Stimulated activated CD8-positive, alpha-beta memory T cell treated with anti-CD3 and anti-CD28 coated beads, Interleukin-15, amount 100 ng/mL, for 48 hours (primary cell): ENCODE measurements at places on chromosomes 3 and 15.

DNA sequence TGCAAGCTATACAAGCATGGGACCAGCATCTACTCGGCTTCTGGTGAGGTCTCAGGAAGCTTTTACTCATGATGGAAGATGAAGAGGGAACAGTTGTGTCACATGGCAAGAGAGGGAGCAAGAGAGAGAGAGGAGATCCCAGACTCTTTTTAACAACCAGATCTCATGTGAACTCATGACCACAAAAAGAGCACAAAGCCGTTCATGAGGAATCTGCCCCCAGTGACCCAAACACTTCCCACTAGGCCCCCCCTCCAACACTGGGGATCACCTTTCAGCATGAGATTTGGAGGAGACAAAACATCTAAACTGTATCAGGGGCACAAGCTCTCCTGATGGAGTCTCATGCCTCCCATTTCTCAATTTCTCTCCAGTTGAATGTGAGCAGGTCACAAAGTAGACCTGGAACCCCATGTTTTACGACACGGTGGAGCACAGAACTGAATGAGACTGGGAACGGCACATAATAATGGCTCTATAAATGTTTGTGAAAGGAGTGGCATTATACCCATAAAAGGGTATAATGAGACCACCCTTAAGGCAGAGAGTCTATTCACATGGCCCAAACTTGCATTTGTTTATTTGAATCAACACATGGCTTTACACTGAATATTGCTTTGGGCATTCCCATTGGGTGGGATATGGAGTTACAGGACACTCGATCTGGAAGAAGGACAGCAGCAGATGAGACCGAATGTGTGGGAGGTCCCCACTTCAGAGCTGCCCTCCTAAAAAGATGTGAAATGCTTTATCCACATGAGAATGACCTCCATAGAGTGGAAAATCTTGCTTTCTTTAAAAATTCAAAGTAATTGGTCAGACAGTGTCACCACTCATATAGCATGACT, 38.8 kb downstream of the IL16 start:
- DNase-seq: no peak

- no peak for DNase-seq
Measured at GRCh38 chr3:134258761-134259347, 8.2 kb upstream of the RYK start.

- no peak for DNase-seq
Measured at GRCh38 chr15:79381593-79381992, 50.5 kb upstream of the MINAR1 start.

DNA sequence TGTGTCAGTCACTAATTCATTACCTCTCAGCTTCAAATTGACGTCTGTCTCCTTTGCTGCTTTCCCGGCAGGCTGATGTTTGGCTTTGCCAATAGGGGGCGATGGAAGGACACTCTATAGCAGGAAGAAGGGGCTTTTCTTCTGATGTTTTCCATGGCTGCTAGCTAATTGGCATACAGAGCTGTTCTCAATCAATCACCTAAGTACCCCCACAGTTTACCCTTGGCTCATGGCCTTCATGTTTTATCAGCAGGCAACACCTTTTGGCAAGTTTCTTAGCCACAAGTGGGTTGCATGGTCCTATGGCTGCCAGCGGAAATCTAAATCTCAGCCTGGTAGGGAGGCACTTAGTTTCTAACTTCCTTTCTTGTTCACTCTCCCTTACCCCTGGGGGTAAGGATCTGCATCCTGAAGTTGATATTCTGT, 45.0 kb downstream of the ESYT3 start:
- peak; percentile 11 for DNase-seq

DNA sequence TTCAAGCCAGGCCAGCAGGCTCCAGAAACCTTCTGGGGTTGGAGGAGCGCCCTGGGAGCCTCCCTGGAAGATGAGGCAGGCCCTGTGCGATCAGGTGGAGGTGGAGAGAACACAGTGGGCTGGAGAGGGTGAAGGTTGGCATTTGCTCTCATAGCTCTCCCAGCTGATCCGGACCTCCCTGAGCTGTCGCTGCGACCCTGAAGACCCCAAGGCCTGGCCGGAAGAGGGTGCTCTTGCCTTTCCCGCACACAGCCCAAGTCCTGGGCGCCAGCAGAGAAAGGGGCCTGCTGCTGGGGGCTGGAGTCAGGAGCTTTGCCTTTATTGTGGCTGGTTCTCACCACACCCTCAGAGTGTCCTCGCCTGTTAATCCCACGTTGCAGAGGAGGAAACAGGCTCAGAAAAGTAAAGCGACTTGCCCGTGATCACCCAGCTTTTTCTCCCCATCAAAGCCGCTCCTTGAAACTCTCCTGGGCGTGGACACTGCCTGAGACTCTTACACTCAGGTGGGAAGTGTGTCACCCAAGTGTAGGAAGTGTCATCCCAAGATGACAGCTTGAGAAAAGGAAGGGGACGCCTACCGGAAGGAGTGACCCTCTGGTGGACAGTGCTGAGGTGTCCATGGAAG, 8.6 kb upstream of the RPL29 start:
- no peak for DNase-seq

DNA sequence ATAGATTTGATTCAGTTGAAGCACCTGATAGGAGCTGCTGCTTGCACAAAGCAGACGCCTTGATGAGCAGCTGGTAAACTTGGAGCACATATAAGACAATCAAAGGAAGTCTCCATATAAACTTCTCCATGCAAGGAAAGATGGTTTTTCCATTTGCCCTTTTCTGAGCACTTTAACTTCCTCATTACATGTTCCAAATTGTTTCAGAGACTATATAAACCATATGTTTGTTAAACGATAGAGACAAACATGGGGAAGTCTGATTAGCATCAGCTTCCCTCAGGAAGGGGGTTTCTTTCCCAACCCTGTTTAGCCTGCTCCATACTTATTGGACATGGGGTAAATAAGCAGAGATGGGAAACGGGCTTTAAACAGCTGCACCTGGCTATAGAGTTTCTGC, 88.0 kb downstream of the DHX36 start:
- DNase-seq: no peak

GRCh38 chr3:62712746-62713145, 162.5 kb downstream of the CADPS start:
- no peak for DNase-seq

GRCh38 chr3:45988804-45989203, 6.8 kb downstream of the FYCO1 start:
- DNase-seq: no peak

GRCh38 chr3:128050597-128050996, 1.6 kb upstream of the SEC61A1 start:
- no peak for DNase-seq

GRCh38 chr3:42894698-42895579, 11.0 kb upstream of the ZNF662 start:
- no peak for DNase-seq

DNA sequence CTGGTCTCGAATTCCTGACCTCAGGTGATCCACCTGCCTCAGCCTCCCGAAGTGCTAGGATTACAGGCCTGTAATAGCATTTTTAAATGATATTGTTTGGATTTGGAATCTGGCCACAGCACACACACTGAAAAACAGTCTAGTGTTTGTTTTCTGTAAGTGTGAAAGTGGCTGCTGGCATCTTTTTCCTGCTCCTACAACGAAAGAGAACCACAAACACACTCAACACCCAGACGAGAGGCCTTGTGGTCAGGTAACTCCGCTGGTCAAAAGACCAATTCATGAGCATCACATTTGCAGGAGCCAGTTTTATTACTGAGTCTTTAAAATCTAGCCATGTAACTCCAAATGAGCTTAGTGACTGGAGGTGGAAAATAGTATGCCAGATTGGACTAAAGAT, 50.2 kb downstream of the IMPG2 start:
- no peak for DNase-seq

GRCh38 chr3:28028554-28028953, 212.9 kb upstream of the CMC1 start:
- no peak for DNase-seq

DNA sequence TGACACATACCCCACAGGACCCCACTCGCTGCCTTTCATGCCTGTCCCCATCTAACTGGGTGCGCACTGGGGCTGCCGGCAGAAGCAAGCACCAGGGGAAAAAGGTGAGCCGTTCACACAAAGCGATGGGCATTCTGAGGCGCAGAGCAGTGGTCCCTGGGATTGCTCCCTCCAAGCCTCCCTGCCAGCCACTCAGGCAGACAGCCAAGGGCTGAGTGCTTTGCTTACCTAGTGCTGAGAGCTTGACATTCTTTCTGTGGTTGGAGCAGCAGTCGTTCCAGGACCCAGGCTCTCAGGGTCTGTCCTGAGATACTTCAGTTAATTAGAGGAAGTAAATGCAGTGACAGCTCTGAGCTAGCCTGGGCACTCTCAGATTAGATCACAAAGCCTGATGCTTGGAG, 5.7 kb downstream of the ESYT3 start:
- DNase-seq: no peak

- no peak for DNase-seq
Measured at GRCh38 chr3:111584744-111585143, 10.4 kb downstream of the ZBED2 start.

- no peak for DNase-seq
Measured at GRCh38 chr3:159711560-159712333, 276.9 kb upstream of the IL12A start.

DNA sequence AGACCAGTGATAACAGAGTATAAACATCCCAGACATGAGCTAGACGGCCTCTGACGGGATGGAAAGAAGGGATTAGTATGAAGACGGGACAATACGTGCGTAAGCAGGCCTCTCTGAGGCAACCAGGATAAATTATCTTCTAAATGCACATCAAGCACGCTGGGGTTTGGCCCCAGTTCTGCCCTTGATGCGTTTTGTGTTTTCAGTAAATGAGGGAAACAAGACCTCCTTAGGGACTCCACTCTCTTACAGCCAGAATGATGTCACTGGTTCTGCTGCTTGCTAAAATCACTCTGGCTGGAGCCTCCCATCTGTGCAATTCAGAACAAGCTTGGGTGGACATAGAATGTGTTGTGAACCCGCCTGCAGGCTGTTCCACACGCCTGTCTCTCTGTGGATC, 156.0 kb upstream of the MCTP2 start:
- no peak for DNase-seq

GRCh38 chr3:64484289-64484992, 203.4 kb downstream of the ADAMTS9 start:
- DNase-seq: peak; percentile 42

- no peak for DNase-seq
Measured at GRCh38 chr3:56815589-56815988, 13.8 kb upstream of the ARHGEF3 start.

- no peak for DNase-seq
Measured at GRCh38 chr3:37773911-37774310, 87.8 kb upstream of the CTDSPL start.

- DNase-seq: no peak
Measured at GRCh38 chr15:57305009-57305408, 71.3 kb upstream of the CGNL1 start.

DNA sequence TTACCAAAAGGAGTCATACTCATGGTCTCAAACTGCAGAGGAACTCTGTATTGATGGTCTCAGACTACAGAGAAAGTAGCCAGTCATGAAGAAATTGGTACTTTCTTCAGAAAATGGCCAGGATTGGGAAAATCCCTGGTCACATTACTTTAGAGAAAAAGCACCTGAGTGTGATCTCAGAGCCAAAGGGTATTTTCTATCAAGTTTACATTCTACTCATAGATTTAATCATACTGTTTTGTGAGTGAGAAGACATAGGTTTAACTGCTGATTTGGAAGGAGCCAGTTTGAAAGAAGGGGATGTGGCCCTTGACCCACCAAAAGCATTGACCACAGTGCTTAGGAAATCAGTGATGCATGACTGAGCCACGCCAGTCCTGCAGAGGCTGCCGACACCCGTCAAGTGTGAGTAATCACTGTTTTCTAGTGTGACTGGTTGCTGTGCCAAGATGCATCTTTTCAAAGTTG, 203.6 kb downstream of the AKAP13 start:
- DNase-seq: peak; percentile 66

DNA sequence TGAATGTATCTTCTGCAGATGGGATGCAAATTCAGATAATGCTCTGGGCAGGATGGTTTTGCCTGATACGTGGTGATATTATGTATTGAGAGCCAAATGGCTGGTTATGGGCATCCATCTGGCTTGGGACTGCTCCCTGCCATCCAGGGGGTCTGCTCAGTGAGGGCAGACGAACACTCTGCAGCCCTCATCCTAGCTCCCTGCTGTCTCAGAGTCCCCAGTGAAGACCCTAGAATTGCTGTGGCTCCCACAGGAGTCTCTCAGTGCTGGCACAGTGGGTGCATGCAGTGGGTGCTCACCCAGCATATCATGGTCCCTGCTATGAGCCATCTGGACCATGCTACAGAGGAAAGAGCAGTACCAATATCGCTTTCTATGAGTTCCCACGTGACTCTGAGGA, 10.3 kb downstream of the CX3CR1 start:
- no peak for DNase-seq

GRCh38 chr3:18649666-18650363, 224.7 kb upstream of the SATB1 start:
- peak; percentile 55 for DNase-seq

DNA sequence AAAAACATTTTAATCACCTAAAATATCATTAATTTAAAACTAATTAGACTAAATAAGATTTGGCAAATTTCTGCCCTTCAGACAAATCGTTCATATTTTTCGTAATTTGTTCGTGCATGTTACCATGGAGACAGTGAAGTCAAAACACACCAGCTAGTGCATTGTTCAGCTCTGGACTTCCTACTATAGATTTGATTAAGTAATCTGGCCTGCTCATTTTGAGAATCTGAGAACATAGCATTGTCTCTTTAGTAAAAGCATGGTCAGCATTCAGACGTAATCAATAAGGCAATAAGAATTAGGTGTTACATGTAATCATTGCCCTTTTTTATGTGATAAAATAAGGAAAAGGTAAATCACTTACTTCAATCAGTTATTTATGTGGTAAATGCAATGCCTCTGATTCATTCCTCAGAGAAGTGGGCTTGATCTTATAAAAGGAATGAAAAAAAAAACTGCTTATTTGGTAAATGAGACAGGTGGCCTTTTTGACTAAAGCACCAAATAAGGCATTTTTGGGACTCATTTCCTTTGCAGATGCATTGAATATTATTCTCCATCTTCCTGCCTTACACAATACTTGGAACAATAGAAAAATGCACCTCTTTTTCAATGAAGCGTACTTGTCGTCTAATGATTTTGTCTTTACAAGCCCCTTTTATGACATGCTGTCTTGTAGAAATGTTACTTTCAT, 84.5 kb upstream of the FNDC3B start:
- no peak for DNase-seq

- no peak for DNase-seq
Measured at GRCh38 chr15:68553314-68553993, 25.3 kb upstream of the CORO2B start.

DNA sequence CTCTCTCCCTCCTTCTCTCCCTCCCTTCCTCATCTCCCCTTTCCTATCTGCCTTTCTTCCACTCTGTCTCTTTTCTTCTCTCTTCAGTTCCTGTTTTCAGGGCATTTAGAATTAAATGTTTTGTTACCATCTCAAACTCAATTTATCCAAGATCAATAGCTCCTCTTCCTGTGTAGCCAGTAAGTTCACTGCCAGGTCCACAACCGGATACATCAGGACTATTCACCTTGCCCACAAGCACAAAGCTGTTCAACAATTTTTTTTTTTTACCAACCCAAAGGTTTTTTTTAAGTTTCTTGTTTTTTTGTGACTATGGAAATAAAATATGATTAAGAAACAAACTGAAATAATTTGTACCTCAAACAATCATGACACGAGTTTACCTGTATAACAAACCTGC, 26.1 kb downstream of the FBN1 start:
- no peak for DNase-seq

- no peak for DNase-seq
Measured at GRCh38 chr3:156582532-156583183, 27.7 kb upstream of the SSR3 start.
